ENCODE measurements at places on chromosomes 5 and 9.

GRCh38 chr9:90802386-90802985 lies 867 bp downstream of the SYK start:
- no peak for DNase-seq
- peak overlapping the region; percentile 47 for H3K4me3 ChIP-seq
- no peaks in the 10 kb centered on the region for H3K36me3 ChIP-seq
- H3K4me1 ChIP-seq = no peaks in the 10 kb centered on the region

DNA sequence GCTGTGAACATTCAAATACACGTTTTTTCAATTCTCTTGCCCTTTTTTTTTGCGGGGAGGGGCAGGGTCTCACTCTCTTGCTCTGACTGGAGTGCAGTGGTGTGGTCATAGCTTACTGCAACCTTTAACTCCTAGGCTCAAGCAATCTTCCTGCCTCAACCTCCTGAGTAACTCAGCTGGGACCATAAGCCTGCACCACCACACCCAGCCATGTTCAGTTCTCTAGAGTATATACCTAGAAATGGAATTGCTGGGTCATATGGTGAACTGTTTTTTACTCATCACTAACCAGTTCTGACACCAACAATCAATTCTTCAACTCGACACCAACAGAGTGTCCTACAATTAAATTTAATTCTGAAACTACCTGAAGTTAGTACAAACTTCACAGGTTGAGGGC lies 85.5 kb upstream of the ZNF169 start:
- H3K4me1 ChIP-seq = no peaks in the 10 kb centered on the region
- H3K27ac ChIP-seq = no peak overlapping the region
- H3K36me3 ChIP-seq = no peaks in the 10 kb centered on the region

GRCh38 chr5:175809531-175810121 lies 61.8 kb upstream of the CPLX2 start:
- H3K27ac ChIP-seq = no peak overlapping the region
- no peak for DNase-seq
- no peaks in the 10 kb centered on the region for H3K27me3 ChIP-seq
- no peaks in the 10 kb centered on the region for H3K4me1 ChIP-seq
- no peak overlapping the region for H3K4me3 ChIP-seq

- H3K27ac ChIP-seq = peak overlapping the region; percentile 40
- DNase-seq = no peak
- H3K4me3 ChIP-seq = no peak overlapping the region
- H3K27me3 ChIP-seq = no peaks in the 10 kb centered on the region
- H3K4me1 ChIP-seq = no peaks in the 10 kb centered on the region
- no peaks in the 10 kb centered on the region for H3K36me3 ChIP-seq
Observed at GRCh38 chr5:82336226-82336958, 58.2 kb upstream of the RPS23 start.

- peak overlapping the region; percentile 72 for H3K4me3 ChIP-seq
- peak; percentile 53 for DNase-seq
- peak overlapping the region; percentile 98 for H3K27ac ChIP-seq
- H3K36me3 ChIP-seq = no peaks in the 10 kb centered on the region
Observed at GRCh38 chr5:123035360-123035917, 1.1 kb downstream of the PPIC start.

DNA sequence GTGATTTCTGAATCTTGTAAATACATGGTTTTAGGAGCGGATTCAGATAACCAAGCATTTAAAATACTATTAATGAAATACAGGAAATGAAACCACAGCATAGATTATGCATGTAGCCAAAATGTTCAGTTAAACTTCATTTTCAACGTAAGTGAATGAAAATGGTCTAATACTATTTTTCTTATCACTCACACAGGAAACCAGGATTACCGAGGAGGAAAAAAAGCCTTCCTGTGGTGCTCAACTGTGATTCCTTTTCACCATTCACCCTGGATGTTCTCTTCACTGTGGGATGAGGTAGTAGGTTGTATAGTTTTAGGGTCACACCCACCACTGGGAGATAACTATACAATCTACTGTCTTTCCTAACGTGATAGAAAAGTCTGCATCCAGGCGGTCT lies 83.4 kb upstream of the ZNF169 start:
- no peaks in the 10 kb centered on the region for H3K27me3 ChIP-seq
- no peaks in the 10 kb centered on the region for H3K4me1 ChIP-seq
- no peaks in the 10 kb centered on the region for H3K36me3 ChIP-seq
- no peak overlapping the region for H3K4me3 ChIP-seq

GRCh38 chr9:100308965-100309564 lies 43.7 kb downstream of the TEX10 start:
- no peaks in the 10 kb centered on the region for H3K36me3 ChIP-seq
- no peak for DNase-seq
- H3K27me3 ChIP-seq = no peaks in the 10 kb centered on the region
- H3K4me1 ChIP-seq = no peaks in the 10 kb centered on the region

- H3K4me1 ChIP-seq = no peaks in the 10 kb centered on the region
- H3K36me3 ChIP-seq = no peaks in the 10 kb centered on the region
- no peak overlapping the region for H3K27ac ChIP-seq
- no peak for DNase-seq
- H3K27me3 ChIP-seq = no peaks in the 10 kb centered on the region
Observed at GRCh38 chr5:116632890-116633289, 58.3 kb upstream of the SEMA6A start.

GRCh38 chr9:126885131-126885641 lies 24.7 kb downstream of the ZBTB34 start:
- no peaks in the 10 kb centered on the region for H3K4me1 ChIP-seq
- H3K27me3 ChIP-seq = no peaks in the 10 kb centered on the region
- no peak overlapping the region for H3K4me3 ChIP-seq
- H3K36me3 ChIP-seq = no peaks in the 10 kb centered on the region
- no peak for DNase-seq
- no peak overlapping the region for H3K27ac ChIP-seq

DNA sequence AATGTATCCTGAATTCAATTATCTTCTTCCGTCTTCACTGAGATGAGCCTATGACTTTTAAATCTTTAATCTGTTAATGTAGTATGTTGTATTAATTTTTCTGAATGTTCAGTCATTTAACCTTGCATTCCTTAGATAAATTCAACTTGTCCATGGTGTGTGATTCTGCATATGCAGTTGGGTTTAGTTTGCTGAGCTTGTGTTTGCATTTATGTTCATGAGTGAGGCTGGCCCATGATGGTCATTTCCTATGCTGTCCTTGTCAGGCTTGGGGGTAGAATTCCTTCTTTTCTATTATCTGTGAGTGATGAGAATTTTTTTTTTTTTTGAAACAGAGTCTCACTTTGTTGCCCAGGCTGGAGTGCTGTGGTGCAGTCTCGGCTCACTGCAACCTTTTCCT lies 131.8 kb upstream of the COL5A1 start:
- no peak for DNase-seq
- H3K36me3 ChIP-seq = no peaks in the 10 kb centered on the region
- no peak overlapping the region for H3K4me3 ChIP-seq
- H3K4me1 ChIP-seq = no peaks in the 10 kb centered on the region

DNA sequence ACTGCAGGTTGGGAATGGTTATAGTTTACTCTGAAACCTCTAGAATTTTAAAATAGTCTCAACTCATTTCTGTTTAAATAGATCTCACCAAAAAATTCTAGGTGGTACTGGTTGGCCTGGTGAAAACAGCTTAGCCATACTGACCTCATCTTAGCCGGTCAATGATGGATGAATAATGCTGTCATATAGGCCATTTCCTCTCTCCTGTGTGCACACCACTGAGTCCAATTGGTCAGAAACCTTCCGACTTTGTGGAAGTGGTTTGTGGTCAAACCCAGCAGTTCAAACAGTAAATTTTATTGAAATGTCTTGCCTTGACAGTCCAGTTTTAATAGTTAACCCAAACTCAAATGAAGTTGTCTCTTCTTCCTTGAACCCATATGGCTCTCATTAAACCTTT lies 98.6 kb downstream of the GIN1 start:
- no peaks in the 10 kb centered on the region for H3K36me3 ChIP-seq
- H3K4me1 ChIP-seq = no peaks in the 10 kb centered on the region
- no peak overlapping the region for H3K4me3 ChIP-seq
- no peaks in the 10 kb centered on the region for H3K27me3 ChIP-seq

DNA sequence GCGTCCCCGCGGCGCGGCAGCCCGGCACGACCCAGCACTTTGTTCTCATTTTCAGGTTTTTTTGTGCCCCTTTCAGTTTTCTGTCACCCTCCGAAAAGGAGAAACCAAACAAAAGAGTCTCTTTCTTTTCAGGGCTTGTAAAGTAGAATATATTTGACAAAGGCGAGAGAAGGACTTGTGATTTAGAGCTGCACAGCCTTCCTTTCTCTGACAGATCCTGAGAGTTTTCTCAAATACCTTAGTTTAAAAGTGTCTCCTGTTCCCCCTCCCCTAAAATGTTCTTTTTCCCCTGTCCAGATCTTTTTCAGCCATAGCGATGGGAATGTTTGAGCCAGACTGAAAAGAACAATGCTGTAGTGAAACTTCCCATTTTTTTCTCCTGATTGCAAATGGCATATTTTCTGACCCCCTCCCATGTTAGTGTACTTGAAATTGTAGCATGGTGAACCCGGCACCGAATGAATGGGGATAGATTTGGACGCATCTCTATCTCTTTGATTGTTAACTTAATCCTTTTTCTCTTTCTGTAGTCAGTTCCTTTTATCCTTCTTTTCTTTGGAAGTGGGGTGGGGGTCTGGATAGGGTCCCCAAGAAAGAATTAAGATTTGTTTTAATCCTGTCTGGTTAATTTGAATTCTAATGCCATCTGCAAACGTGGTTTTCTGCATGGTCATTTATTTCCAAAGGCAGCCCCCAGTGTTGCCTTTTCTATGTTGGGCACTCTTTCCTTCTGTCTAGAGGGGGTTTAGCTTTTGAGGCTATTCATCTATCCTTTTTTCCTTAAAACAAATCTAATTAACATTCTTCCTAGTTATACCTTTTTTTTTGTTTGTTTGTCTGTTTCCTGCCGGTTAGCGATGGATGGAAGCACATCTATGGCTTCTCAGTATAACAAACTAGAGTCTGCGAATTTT lies 2.2 kb downstream of the ZSWIM6 start:
- no peak for DNase-seq
- H3K27ac ChIP-seq = peak overlapping the region; percentile 89
- no peaks in the 10 kb centered on the region for H3K27me3 ChIP-seq

GRCh38 chr5:33794550-33795181 lies 97.1 kb downstream of the ADAMTS12 start:
- no peaks in the 10 kb centered on the region for H3K36me3 ChIP-seq
- H3K27me3 ChIP-seq = no peaks in the 10 kb centered on the region
- DNase-seq = no peak
- peak overlapping the region; percentile 41 for H3K27ac ChIP-seq
- no peaks in the 10 kb centered on the region for H3K4me1 ChIP-seq

DNA sequence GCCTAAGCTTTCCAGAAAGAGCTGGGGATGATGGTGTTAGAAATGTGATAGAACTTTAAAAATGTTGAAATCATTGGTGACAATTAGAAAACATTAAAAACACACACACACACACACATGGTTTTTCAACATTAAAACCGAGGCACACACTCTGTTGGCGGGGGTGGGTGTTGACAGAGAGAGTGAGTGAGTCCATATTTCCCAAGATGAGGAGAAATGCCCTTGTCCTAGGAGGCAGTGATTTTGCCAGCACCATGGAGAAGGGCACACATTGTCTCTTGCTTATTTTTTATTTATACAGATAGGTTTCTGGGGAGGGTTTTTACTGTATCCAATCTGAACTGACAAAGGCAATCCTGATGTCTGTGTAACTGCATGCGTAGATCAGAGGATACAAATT lies 152.5 kb downstream of the INSYN2B start:
- no peak overlapping the region for H3K27ac ChIP-seq
- no peaks in the 10 kb centered on the region for H3K27me3 ChIP-seq
- no peak for DNase-seq
- no peak overlapping the region for H3K4me3 ChIP-seq
- H3K4me1 ChIP-seq = no peaks in the 10 kb centered on the region

- no peaks in the 10 kb centered on the region for H3K36me3 ChIP-seq
- no peaks in the 10 kb centered on the region for H3K27me3 ChIP-seq
- DNase-seq = no peak
- H3K27ac ChIP-seq = peak overlapping the region; percentile 74
Observed at GRCh38 chr5:142684508-142685041, 1.3 kb downstream of the FGF1 start.

DNA sequence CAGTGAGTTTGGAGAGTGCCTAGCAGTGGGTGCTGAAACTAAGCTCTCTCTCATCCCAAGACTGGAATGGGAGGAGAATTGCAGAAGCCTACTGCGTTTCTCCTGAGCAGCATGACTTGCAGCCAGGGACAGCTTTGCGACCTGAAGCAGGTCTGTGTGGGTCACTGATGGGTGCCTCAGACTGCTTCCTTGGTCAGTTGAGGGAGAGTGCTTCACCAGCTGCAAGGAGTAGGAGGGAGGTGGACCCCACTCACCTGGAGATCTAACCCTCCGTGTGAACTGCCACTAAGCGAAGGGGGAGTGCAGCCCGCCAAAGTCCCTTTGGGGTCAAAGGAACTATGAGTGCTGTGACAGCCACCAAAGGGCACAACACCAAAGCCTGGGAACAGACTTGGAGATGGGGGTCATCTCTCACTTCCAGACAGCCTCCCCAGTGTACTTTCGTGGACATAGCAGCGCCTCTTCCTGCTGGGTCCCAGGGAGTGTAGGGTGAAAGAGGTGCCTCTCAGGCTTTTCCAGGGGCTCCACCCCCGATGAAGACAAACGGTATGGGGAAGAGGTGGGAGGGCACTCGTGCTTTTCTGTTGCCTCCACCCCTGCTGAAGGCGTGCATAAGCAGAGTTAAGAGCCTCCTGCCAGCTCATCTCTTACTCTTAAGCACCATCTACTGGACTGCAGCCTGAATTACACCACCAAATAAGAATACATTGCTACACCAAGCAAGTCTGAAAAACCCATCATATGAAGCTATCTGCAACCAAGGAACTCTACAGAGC lies 34.3 kb upstream of the MACIR start:
- H3K4me3 ChIP-seq = no peak overlapping the region
- no peaks in the 10 kb centered on the region for H3K27me3 ChIP-seq
- no peak overlapping the region for H3K27ac ChIP-seq
- H3K36me3 ChIP-seq = no peaks in the 10 kb centered on the region
- no peak for DNase-seq

DNA sequence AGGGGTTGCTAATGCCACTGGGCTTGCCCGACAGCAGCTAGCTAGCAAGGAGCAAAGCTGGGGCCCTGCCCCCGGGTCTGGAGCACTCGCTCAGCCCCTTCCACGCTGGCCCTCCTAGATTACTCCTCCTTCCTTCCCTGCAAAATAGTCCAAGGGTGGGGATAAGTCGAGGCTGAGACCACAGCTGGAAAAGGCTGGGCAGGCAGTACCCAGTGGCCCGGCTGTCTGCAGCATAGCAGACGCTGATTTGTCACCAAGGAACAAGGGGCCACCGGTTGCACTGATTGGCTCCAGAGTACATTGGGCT lies 73.9 kb downstream of the ADAMTS2 start:
- H3K36me3 ChIP-seq = no peaks in the 10 kb centered on the region
- no peaks in the 10 kb centered on the region for H3K4me1 ChIP-seq
- H3K4me3 ChIP-seq = no peak overlapping the region
- no peak for DNase-seq
- no peaks in the 10 kb centered on the region for H3K27me3 ChIP-seq
- peak overlapping the region; percentile 97 for H3K27ac ChIP-seq

Measured in breast epithelium (tissue), 4 donors.